Mesothelial cell of epicardium (in vitro differentiated cells): ENCODE measurements at places on chromosomes 4 and X. TPM values are rescaled to one million over a fixed set of nuclear protein-coding genes. Genes with fewer than 3 reads are reported as not detected.

DNA sequence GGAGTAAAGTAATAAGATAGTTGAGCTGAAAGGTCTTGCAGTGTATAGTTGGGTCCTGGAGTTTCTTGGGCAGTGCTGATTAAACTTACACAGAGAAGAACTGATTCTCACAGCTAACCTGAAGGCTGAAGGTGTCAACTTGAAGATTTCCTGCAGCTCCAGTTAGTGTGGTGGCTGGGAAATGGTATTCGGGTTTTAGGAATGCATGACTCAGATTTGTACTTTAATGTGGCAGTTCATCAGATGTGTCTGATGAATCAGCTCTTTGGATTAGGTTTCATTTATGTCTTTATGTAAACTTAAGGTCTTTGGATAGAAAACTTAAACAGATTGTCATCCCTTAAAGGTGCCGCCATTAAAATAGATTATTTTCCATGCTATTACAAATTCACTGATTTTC lies 200.0 kb downstream of the IL1RAPL1 start:
- DNase-seq, result no peak
- peaks cover 7% of the 10 kb centered on the region for H3K4me1 ChIP-seq
- H3K4me3 ChIP-seq, result no peak overlapping the region
- H3K27me3 ChIP-seq, result no peaks in the 10 kb centered on the region
- peaks cover 5% of the 10 kb centered on the region for H3K36me3 ChIP-seq
- no peak overlapping the region for H3K27ac ChIP-seq

Gene PTTG2
- total RNA-seq, result not detected in 3 replicates

GRCh38 chr4:155656025-155656424 lies 10.6 kb upstream of the GUCY1A1 start:
- DNase-seq, result no peak
- no peaks in the 10 kb centered on the region for H3K27me3 ChIP-seq
- H3K27ac ChIP-seq, result no peak overlapping the region
- peaks cover 5% of the 10 kb centered on the region for H3K36me3 ChIP-seq
- H3K4me1 ChIP-seq, result peaks cover 15% of the 10 kb centered on the region

GRCh38 chr4:130026185-130026584 lies 930.2 kb downstream of the C4orf33 start:
- H3K36me3 ChIP-seq, result no peaks in the 10 kb centered on the region
- DNase-seq, result no peak
- no peaks in the 10 kb centered on the region for H3K4me1 ChIP-seq
- H3K27ac ChIP-seq, result no peak overlapping the region
- no peaks in the 10 kb centered on the region for H3K27me3 ChIP-seq

Gene HSFX3
- total RNA-seq, result not detected in 3 replicates

Gene OPHN1
- total RNA-seq, result 8.0 to 12.5 TPM (median 8.6 TPM) in 3 replicates

DNA sequence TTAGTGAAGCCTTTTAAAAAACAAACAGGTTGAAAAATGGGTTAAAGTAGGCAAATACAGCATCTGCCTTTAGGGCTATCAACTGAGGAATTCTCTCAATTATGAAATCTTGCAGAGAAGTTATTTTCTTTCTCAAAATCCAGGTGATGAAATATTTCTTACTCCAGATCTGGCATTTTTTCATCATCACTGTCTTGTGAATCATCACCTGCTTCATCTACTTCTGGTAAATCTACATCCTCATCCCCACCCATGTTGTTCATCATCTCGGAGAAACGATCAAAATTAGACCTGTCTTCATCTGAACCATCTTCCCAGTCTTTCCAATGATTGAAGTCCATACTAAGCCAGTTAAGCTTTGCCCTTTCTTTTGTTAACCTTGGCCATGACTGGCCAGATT lies 33.3 kb upstream of the HPF1 start:
- H3K27me3 ChIP-seq, result peaks cover 57% of the 10 kb centered on the region
- no peak overlapping the region for H3K27ac ChIP-seq
- H3K4me1 ChIP-seq, result peaks cover 21% of the 10 kb centered on the region
- DNase-seq, result no peak
- H3K36me3 ChIP-seq, result no peaks in the 10 kb centered on the region

DNA sequence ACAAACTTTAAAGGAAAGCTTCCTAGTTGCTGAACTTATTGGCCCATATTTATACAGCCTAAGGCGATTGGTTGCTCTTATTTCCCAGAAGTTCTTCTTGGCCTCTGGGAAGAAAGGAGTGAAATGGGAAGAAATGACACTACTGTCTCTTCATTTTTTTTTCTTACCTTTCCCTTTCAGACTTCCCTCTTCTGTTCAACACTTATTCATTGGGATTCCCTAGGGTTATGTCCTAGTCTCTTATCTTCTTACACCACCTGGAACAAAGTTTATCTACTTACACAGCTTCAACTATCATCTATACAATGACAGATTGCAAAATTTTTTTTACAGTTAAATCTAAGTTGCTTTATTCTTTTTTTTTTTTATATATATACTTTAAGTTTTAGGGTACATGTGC lies 68.0 kb downstream of the SNX12 start:
- peaks cover 13% of the 10 kb centered on the region for H3K4me1 ChIP-seq
- DNase-seq, result no peak
- no peak overlapping the region for H3K4me3 ChIP-seq
- H3K36me3 ChIP-seq, result no peaks in the 10 kb centered on the region
- H3K27ac ChIP-seq, result no peak overlapping the region
